Activated naive CD4-positive, alpha-beta T cell treated with anti-CD3 and anti-CD28 coated beads, Interleukin-2, amount 10 ng/mL, durations not matched to agents 7 days and 5 days (primary cell): ENCODE measurements at places on chromosomes 16 and 17.

GRCh38 chr17:75250009-75250471, 11.4 kb downstream of the GGA3 start:
- DNase-seq = peak; percentile 78

- no peak for DNase-seq
Measured at GRCh38 chr17:56441308-56441707, 152.2 kb upstream of the NOG start.

- no peak for DNase-seq
Measured at GRCh38 chr16:72926177-72927070, 121.5 kb downstream of the ZFHX3 start.

- no peak for DNase-seq
Measured at GRCh38 chr17:28698253-28698941, 13.3 kb downstream of the PROCA1 start.

- no peak for DNase-seq
Measured at GRCh38 chr17:21213638-21214014, 335 bp downstream of the TMEM11 start.

GRCh38 chr16:61237884-61238485, 798.3 kb downstream of the CDH8 start:
- DNase-seq = no peak

DNA sequence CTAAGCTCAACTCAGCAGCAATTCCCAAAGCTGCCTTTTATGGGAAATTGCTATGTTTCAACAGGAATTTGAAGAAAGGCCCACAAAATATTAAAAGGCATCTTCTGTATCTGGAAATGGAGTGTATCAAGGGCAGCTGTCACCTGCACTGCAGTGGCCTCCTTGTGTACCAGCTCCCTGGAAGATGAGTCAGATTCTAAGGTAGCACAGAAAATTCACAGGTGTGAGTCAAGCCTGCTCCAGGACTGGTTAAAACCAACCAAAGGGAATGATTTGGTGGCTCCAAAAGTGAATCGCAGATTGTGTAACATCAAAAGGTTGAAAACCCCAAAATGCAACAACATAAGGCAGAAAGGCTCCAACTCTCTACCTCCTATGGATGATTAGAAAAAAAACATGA, 296.4 kb downstream of the GRIN2A start:
- no peak for DNase-seq

DNA sequence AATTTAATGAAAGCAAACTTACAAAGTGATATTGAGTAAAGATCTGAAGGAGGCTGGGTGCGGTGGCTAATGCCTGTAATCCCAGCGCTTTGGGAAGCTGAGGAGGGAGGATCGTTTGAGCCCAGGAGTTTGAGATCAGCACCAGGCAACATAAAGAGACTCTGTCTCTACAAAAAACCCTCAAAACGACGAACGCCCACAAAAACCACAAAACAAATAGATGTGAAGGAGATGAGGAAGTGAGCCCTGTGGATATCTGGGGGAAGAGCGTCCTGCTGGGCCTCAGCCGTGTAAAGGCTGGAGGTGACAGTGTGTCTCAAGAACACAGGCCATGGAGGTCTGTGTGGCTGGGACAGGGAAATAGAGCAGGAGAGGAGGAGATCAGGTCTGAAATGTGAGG, 68.8 kb downstream of the ITFG1 start:
- peak; percentile 31 for DNase-seq

- no peak for DNase-seq
Measured at GRCh38 chr17:9237661-9238301, 216.5 kb downstream of the NTN1 start.

GRCh38 chr17:77489239-77489892, 348.6 kb downstream of the SEC14L1 start:
- DNase-seq = no peak

- DNase-seq = no peak
Measured at GRCh38 chr16:11800382-11800718, 3.3 kb upstream of the ZC3H7A start.

DNA sequence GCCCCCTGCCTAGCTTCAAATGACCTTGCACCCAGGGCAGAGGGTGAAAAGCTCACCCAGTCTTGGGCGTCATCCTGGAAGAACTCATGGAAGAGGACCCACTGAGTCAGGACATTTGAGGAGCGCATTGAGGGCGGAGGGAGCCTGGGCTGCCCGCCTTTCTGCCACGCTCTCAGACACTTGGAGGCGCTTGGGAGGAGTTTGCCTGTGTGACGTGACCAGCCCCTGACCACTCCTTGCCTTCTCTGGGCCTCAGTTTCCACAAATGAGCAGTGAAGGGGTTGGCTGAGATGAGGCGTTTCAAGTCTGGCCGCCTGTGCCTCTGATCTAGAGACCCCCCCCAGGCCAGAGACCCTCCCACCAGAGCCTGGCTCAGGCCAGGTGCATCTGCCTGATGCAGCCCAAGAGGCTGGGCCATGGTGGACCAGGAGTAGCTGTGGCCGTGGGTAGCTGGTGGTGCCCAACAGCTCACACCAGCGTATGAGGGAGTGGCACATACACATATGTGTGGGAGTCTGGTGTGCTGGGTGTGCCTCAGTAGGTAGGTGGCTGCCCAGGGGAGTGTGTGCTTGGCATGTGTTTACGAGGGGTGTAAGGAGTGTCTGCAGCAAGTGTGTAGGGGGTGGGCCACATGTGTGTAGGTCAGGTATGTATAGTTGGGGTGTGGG, 80.2 kb upstream of the TOB1 start:
- no peak for DNase-seq

- DNase-seq = peak; percentile 79
Measured at GRCh38 chr16:74695450-74696422, 4.9 kb downstream of the MLKL start.

GRCh38 chr17:29777663-29778062, 152.4 kb downstream of the SSH2 start:
- DNase-seq = no peak

- no peak for DNase-seq
Measured at GRCh38 chr17:67035131-67036083, 8.9 kb upstream of the CACNG1 start.

DNA sequence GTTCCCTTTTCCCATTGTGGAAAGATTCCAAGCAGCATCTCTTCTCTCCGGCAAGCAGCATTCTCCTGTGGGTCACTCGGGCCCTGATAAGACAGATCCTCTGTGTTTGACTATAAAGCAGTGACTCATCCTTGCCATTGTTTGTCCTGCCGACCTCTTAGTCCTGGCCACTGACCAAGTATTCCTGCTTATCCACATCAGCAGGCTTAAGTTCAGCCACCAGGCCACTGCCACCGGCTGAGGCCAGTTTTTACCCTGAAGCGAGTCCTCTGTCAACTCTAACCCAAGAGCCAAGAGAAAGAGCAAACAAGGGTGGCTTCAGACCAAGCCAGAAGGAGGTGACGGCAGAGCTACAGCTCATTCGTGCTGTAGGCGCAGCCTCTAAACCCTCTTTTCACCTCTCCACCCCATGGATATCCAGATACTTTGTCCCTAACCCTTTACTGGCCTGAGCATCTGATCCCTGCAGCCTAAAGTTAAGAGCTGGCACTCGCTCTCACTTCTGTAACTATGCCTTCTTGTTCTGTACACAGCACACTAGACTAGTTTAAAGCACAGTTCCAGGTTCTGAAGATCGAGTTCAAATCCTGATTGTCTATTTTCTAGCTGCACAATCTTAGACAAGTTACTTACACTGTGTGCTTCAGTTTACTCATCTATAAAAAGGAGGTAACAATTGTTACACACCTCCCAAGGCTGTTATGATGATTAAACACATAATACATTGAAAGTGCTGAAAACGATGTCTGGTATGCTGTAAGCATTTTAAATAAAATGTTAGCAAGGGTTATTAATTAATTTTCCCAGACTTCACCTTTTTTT, 31.0 kb downstream of the SOX9 start:
- DNase-seq = no peak

DNA sequence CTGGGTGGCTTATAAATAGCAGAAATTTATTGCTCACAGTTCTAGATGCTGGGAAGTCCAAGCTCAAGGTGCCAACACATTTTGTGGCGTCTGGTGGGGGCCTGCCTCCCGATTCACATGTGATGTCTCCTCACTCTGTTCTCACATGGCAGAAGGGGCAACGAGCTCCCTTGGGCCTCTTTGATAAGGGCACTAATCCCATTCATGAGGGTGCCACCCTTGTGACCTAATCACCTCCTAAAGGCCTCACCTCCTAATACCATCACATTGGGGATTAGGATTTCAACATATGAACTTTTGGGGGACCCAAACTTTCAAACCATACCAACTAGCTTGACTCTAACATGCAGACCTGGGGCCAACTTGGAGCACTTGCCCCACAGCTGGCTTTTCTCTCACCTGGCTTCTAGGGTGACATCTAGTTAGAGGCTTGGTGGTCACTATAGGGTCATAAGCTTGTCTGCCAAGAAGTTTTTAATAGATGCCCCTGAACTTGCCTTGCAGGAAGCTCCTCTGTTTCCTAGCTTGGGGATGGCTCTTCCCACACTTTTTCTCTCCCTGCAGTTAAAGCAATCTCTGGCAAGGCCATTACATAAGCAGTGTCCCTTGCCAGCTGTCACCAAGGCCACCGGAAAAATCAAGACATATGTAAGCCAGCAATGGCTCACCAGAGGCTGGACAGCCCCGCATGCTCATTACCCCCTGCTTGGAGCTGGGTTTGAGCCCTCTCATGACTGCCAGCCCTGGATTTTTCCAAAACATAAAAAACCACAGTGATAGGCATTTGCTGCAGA, 8.4 kb upstream of the MED9 start:
- no peak for DNase-seq

- DNase-seq = no peak
Measured at GRCh38 chr17:69853541-69854224, 221.3 kb upstream of the KCNJ16 start.

DNA sequence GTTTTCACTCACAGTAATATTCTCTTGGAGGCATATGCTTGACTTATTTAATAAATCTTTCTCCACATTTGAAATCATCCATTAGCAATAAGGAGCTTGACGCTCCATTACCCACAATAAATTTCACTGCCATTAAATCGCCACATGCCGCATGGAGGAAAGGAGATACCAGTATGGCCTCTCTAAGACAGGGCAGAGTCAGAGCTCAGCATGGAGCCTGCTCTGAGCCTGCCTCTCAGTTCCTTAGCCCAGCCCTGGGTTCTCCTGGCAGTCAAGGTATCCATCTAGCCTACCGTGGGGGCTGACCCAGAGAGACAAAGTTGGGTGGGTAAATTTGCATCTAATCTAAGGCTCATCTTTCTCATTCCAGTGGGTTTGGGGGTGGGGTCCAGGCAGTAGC, 80.3 kb upstream of the CES5A start:
- DNase-seq = no peak

GRCh38 chr16:19380328-19380727, 37.4 kb upstream of the TMC5 start:
- no peak for DNase-seq

DNA sequence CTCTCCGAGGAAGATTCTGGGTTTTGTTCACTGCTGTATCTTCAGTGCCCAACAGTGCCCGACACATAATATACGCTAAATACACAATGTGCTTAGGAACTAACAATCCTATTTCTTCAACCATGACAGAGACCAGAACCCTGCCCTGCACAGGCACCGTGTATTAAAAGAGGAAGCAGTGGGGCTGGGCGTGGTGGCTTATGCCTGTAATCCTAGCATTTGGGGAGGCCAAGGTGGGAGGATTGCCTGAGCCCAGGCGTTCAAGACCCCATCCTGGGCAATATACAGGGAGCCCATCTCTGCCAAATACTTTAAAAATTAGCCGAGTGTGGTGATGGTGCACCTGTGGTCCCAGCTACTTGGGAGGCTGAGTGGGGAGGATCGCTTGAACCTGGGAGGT, 19.3 kb downstream of the ARL2BP start:
- no peak for DNase-seq

GRCh38 chr17:81270279-81270678, 24.8 kb downstream of the SLC38A10 start:
- DNase-seq = no peak

DNA sequence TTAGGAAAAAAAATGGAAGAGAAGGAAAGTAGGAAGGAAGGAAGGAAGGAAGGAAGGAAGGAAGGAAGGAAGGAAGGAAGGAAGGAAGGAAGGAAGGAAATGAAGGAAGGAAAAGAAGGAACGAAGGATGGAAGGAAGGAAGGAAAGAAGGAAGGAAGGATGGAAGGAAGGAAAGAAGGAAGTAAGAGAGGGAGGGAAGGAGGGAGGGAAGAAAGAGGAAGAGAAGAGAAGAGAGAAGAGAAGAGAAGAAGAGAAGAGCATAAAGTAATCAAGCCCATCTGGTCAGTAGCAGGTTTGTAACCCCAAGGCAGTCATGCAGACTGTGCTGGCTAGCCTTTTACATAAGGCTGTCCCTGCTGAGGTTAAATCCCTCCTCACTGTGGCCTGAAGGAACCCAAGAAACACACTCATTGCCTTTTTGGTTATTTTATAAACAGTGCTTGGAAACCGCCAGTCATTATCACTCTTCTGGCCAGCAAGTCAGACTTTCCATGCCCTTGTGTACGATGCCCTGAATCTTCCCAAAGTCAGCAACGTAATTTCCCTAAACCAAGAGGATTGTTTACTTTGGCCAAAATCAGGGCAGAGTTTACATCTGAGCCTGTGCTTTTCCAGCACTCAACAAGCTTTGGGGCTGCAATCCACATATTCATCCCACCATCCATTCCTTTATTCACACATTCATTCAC, 409.6 kb upstream of the MAF start:
- DNase-seq = no peak

GRCh38 chr16:62068747-62069146, 32.5 kb upstream of the CDH8 start:
- no peak for DNase-seq

- no peak for DNase-seq
Measured at GRCh38 chr16:18959031-18959505, 24.7 kb upstream of the TMC7 start.

DNA sequence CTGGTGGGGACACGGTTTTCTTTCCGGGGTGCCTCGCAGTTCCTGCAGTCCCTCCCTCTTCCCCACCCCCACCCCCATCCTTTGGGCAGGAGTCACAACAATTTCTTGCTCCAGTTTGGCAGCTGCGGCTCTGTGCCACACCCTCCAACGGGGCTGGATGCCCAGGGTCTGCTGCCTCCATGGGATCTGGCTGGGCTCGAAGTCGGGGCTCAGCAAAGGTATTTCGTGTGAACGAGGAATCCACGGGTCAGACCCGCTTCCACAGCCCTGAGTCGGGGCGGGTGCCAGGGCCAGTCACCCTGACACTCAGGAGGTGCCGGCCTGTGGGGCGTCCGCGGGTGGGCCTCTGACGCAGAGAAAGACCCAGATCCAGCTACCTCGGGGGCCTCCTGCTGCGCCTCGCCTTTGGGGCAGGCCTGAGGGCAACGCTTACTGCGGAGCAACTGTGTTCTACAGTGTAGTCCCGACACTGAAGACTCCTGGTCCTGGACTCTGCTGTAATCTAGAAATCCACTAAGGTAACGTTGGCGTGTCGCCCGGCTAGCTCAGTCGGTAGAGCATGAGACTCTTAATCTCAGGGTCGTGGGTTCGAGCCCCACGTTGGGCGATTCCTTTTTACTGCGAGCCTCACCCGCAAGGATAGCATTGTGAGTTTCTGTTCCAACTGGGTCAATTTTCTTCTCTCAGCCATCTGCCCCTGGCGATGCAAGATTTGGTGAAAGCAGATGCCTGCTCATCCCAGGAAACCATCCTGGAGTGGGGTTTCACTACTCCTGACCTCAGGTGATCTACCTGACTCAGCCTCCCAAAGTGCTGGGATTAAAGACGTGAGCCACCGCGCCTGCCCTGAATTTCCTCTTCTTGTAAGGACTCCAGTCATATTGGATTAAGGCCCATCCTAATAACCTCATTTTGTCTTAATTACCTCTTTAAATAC, 12.6 kb upstream of the OR1F1 start:
- no peak for DNase-seq

GRCh38 chr17:73874008-73874720, 229.9 kb upstream of the SDK2 start:
- no peak for DNase-seq
